ENCODE measurements at places on chromosomes 1 and 21.

GRCh38 chr1:63821091-63822005, 47.5 kb downstream of the ROR1 start:
- DNase-seq, result no peak

GRCh38 chr1:167057241-167057688, 32.9 kb downstream of the GPA33 start:
- no peak for DNase-seq

DNA sequence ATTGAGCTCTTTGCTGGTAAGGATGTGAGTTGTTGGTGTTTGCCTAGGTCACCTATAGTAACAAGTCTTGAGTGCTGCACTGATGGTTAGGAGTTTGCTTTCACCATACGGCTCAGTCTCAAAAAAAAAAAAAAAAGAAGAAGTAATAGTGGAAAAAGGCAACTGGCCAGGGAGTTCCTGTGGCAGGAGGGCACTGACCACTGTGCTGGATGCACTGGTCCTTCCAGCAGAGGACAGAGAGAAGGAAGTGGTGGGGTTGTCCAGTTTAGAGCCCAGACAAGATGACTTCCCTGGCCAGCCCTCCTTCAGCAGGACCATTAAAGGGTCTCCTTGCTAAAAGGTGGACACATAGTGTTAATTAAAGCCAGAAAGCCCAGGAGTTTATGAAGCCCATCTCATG, 11.9 kb upstream of the PTCH2 start:
- no peak for DNase-seq

GRCh38 chr21:31193761-31194160, 150.3 kb downstream of the TIAM1 start:
- no peak for DNase-seq

DNA sequence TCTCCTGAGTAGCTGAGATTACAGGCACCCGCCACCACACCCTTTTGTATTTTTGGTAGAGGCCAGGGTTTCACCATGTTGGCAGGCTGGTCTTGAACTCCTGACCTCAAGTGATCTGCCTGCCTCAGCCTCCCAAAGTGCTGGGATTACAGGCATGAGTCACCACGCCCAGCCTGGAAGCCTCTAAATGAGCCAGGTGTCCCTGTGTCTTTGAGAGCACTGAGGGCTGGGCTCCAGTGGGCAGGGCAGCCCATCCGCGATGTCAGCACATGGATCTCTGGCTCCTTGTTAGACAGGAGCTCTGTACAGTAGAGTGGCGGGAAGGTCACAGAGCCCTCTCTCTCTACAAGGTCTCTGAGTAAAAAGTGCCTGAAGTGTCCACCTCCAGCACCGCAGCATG, 124.3 kb downstream of the PGBD5 start:
- DNase-seq, result no peak

DNA sequence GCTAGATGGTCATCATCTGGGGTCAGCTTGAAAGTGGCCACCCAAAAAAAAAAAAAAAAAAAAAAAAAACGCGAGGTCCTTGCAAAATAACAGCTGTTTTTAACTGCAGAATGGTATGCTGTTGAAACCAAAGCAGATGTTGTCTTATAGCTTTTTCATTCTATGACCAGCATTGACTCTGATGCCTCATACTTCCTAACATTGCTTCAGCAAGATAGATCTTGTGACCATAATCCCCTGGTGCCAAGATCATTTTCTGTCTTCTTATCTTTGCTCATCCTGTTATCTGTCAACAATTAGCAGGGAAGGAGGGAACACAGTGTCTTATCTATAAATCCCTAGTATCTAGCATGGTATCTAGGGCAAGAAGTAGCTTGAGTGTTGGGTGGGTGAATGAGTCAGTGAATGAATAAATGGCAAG, 181.5 kb downstream of the PLPP3 start:
- no peak for DNase-seq

DNA sequence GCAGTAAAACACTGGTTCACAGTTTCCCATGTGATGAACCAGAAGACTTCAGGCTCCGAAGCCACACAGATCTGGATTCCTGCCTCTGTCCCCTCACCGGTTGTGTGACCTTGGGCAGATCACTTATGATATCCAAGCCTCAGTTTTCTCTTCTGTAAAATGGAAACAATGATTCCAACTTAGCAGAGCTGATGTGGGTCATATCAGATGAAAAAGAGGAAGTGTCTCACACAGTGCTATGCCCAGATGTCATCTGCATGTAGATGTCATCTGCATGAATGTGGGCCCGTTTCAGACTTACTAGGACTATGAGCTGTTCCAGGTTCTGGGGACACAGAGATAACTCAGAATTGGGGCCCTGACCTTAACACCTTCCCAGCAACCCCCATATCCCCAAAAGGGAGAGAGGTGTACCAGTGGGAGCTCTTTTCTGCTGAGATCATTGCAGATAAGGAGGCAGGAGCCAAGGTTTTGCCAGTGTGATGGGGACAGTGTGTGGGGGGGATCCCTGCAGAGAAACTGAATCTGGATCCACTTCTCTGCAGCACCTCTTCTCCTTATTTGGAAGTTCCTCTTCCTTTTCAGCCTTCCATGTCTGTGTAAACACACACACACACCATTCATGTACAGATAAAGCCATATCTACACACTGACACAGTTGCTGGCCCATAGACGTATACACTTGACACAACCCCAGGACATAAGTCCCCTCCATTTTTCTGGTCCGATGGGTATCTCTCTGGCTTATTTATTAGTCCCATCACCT, 5.0 kb upstream of the ADGRB2 start:
- no peak for DNase-seq

DNA sequence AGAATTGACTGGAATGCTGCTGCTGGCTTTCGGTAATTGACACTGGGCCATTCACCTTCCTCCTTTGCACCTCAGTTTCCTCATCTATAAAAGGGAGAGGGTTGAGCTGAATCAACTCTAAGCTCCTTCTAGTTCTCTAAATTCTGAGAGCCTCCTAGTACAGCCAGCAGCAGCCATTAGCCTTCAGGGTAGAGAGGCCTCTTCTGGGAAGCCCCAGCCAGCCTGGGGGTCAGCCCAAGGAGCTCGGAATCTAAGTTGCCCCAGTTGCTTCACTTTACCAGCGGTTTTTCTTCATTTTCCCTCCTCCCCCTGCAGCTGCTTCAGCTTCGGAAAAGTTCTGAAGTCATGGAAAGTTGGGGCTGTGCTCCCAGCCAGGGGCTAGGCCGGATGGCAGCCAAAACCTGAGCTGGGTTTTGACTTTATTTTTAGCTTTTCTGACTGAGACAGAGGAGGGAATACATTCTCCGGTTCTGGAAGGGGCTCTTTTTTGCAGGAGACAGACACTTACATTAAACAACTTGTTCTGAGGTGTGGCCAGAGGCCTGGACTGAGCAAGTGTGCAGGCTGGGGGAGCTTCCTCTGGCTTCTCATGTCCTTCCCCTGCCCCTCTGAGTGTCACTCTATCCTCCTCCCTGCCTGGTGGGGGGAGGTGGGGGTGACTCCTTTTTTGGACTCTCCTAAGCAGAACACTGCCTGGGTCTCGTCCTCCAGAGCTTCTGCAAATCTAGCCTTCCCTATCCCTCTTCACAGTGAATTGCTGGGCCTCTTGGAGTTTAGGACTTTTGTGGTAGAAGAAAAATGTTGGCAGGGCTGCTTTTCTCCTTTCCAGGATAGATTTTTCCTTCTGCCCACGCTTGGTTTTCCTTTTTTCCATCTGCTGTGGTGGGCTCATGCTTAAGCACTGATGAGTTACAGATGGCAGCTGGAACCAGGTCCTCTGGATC, 14.4 kb downstream of the LMNA start:
- no peak for DNase-seq

DNA sequence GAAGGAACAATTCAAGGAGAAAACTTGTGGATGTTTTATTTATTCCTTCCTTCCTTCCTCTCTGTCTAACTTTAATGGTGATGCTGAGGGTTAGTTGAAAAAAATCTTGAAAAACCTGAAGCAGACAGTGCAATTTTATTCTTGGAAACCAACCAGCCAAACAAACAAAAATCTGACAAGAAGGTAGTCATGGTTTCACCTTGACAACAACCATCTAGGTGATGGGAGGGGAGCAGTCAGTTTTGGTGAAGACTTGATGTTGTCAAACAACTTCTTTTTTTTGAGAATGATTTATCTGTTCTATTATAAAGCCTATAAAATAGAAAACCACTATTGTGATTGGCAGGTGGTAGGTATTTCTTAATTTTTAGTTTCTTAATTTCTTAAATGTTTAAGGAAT, 92.4 kb upstream of the GPR88 start:
- DNase-seq, result no peak

DNA sequence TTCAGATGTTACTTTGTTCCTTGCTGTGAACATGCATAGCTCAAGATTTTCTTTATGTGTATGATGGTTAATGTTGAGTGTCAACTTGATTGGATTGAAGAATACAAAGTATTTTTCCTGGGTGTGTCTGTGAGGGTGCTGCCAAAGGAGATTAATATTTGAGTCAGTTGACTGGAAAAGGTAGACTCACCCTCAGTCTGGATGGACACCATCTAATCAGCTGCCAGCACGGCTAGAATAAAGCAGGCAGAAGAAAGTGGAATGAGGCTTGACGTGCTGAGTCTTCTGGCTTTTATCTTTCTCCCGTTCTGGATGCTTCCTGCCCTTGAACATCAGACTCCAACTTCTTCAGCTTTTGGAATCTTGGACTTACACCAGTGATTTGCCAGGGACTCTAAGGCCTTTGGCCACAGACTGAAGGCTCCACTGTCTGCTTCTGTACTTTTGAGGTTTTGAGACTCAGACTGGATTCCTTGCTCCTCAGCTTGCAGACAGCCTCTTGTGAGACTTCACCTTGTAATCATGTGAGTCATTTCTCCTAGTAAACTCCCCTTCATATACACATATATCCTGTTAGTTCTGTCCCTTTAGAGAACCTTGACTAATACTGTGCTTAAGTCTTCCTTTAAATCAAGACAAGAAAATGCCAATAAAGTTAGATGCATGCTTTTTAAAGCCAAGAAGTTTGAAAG, 626.6 kb downstream of the KCNT2 start:
- no peak for DNase-seq

GRCh38 chr1:236751385-236751784, 43.7 kb upstream of the MTR start:
- DNase-seq, result no peak

GRCh38 chr1:224266915-224267856, 62.8 kb downstream of the NVL start:
- no peak for DNase-seq

- DNase-seq, result no peak
Observed at GRCh38 chr1:47198214-47198613, 8.4 kb upstream of the PDZK1IP1 start.

- DNase-seq, result no peak
Observed at GRCh38 chr1:1561801-1562470, 12.7 kb downstream of the SSU72 start.

GRCh38 chr1:26060832-26061574, 6.4 kb downstream of the TRIM63 start:
- DNase-seq, result no peak

- DNase-seq, result no peak
Observed at GRCh38 chr1:82391712-82392111, 591.0 kb downstream of the ADGRL2 start.

GRCh38 chr1:168280296-168280927, at the start of gene TBX19:
TBX19 (plus strand) TSS chr1:168280877; CDS start chr1:168281091, 214 bp downstream.
- DNase-seq, result no peak

- DNase-seq, result no peak
Observed at GRCh38 chr1:65177457-65177856, 29.5 kb downstream of the AK4 start.

- no peak for DNase-seq
Observed at GRCh38 chr1:47568763-47569162, 130.9 kb downstream of the FOXD2 start.

DNA sequence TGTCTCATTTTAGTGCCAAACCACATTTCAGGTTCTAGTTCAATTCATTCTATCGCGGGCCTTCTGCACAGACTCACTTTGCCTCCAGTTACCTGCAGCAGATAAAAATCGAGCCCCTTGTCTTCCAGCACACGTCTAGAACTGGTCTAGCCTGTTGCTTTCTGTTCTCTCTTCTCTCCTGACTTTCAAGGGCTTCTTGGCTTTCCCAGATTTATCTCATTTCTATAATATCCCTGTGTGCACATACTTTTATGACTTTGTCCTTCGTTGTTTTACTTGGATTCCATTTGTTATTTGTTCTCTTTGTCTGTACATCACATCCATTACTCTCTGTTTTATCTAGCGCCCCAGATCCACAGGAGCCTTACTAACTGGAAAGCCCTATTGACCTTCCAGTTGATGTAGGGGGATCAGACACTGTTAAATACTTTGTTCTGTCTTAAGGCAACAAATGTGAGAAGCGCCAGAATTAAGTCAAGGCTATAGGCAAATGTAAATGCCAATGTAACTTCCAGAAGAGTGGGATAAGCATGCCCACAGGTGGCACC, 284.5 kb upstream of the ADGRL4 start:
- DNase-seq, result no peak

DNA sequence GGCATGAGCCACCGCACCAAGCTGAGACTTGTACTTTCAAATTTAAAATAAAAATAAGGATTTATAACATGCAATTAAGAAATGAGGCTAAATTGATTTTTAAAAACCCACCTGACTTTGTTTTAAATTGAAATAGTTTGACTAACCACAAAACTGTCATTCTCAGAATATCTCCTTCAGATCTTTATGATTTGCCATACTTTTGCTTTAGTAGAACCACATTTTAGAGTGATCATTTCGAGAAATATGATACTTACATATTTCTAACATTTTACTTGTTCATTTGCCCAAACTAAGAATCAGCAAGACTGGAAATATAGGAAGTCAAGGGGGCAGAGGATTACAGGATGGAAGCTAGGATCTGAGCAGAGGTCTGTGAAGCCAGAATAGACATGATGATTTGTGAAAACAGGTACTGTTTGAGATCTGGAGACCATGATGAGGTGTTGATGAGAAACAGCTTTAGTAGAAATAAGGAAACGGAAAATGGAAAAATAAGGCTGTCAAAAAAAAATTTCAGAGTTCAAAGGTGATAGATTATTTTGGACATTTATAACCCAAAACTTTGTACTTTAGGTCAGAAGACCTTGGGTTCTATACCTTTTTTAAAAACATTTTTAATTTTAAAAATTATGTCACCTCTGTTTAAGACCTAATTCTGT, 44.8 kb downstream of the GIPC2 start:
- no peak for DNase-seq

- no peak for DNase-seq
Observed at GRCh38 chr1:60636946-60637345, 445.4 kb upstream of the NFIA start.

- DNase-seq, result no peak
Observed at GRCh38 chr1:15526021-15526489, 593 bp upstream of the DNAJC16 start.

DNA sequence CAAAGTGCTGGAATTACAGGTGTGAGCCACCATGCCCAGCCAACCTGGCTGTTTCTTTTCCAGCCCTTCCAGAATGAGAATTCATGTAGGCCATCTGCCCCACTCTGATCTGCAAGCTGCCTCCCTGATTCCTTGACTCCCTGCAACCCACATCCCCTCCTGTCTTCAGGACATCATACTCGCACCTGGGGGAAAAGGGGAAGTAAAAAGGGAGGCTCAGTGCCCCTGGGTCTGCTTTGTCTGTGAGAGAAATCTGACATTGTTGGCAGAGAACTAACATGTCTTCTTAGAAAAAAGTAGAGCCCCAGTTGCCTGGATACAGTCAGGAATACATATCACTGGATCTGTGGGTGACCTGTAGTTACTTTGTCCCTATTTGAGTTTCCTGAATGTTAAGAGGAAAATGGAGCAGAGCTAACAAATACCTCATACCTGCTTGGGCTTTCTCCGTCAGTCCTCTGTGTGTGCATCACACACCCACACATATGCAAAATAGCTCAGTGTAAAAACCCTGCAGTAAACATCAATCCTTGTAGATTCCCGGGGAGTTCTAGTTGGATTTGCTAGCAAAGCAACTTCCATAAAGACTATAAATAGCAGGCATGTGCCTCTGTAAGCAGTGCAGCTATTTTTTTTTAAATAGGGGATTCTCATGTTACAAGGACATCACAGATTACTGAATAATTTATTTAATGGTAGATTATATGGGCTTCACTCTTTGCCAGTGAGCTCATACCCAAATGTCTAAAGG, 62.9 kb downstream of the TEX35 start:
- DNase-seq, result no peak

All from activated T-cell treated with anti-CD3 and anti-CD28 coated beads for 48 hours (primary cell).